Kasumi-1 (cell line): ENCODE measurements at places on chromosomes 1 and 21.

DNA sequence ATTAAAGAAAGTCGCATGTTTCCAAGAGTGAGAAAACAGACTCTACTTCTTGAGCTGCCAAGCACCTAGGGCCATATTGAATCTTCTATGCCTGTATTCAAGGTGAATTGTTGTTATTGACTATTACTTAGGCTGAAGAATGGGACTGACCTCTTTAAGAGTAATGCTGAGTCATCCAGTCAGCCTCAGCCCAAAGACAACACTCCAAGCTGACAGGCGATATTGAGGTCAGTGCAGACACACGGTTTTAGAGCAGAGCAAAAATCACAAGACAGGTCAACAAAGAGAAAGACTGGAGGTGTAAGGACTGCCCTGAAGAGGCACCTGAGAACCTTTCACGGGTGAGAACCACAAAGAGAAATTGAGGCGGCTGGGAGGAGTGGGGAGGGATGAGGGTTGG is 146.9 kb downstream of the MIS18A start:
- no peak for DNase-seq

GRCh38 chr1:166479052-166479631 is 312.3 kb upstream of the FAM78B start:
- DNase-seq = peak; percentile 24

DNA sequence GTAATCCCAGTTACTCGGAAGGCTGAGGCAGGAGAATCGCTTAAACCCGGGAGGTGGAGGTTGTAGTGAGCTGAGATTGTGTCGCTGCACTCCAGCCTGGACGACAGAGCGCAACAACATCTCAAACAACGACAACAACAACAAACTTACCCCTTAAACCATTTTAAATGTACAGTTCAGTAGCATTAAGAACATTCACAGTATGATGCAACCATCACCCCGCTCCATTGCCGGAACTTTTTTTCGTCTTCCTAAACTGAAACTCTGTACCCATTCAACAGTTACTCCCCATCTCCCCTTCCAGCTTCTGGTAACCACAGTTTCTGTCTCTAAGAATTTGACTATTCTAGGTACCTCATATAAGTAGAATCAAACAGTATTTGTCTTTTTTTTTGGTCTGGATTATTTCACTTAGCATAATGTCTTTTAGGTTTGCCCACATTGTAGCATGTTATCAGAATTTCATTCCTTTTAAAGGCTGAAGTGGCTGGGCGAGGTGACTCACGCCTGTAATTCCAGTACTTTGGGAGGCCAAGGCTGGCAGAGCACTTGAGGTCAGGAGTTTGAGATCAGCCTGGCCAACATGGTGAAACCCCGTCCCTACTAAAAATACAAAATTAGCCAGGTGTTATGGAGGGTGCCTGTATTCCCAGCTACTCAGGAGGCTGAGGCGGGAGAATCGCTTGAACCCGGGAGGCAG is 19.6 kb downstream of the CA6 start:
- DNase-seq = no peak

- DNase-seq = peak; percentile 16
Measured at GRCh38 chr21:38257667-38258066, 876 bp downstream of the KCNJ15 start.

GRCh38 chr1:38052750-38053415 is 6.3 kb upstream of the POU3F1 start:
- no peak for DNase-seq
